ENCODE measurements at places on chromosomes 16 and 17. TPM values are rescaled to one million over a fixed set of nuclear protein-coding genes. Genes with fewer than 3 reads are reported as not detected.

ARL5C gene
- total RNA-seq, result not detected

CCL4 gene
- 0.72 TPM for total RNA-seq

ELMO3 gene
- 1.5 TPM for total RNA-seq

SPECC1 gene
- total RNA-seq, result 58.2 TPM

KIAA0513 gene
- total RNA-seq, result 22.2 TPM

PRDM7 gene
- not detected for total RNA-seq

- no peak for DNase-seq
- H3K4me3 ChIP-seq, result no peak overlapping the region
- H3K27ac ChIP-seq, result no peak overlapping the region
These were observed 3.3 kb downstream of the CDK5R1 start for GRCh38 chr17:32490101-32490482.

DNA sequence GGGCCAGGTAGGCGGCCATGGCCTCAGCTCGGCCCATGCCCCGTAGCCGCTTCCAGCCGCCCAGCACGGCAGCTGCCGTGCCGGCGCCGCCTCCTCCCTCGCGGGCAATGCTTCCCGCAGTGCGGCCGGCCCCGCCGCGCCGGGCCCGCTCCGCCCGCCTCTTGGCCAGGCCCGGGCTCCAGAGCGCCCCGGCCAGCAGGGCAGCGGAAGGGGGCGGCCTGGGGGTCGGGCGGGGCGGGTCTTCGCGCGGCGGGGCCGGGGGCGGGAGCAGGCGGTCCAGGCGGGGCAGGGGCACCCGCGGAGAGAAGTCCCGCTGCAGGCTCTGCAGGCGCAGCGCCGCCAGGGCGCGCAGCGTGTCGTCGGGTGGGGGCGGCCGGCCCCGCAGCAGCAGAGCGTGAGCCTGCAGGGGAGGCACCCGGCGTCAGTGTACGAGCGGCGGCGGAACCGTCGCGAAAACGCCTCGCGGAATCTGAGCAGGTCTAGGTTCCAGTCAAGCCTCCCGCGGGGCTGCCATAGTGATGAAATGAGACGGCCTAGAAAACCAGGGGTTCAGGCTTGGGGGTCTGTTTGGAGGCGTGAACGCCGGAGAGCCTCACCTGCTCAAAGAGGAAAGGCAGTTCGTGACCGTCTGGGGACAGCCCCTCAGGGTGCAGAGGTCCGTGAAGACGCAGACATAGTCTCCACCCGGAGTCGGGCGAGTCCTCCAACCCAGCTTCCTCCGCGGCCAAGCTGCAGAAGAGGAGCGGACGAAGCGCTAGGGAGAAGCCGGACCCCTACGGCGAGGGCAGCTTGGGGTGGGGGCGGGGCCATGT is 6.6 kb downstream of the PLEKHH3 start:
- no peak overlapping the region for H3K4me3 ChIP-seq
- peaks cover 33% of the 10 kb centered on the region for H3K4me1 ChIP-seq
- DNase-seq, result peak; percentile 19
- no peaks in the 10 kb centered on the region for H3K27me3 ChIP-seq
- peak overlapping the region; percentile 69 for H3K27ac ChIP-seq

DNA sequence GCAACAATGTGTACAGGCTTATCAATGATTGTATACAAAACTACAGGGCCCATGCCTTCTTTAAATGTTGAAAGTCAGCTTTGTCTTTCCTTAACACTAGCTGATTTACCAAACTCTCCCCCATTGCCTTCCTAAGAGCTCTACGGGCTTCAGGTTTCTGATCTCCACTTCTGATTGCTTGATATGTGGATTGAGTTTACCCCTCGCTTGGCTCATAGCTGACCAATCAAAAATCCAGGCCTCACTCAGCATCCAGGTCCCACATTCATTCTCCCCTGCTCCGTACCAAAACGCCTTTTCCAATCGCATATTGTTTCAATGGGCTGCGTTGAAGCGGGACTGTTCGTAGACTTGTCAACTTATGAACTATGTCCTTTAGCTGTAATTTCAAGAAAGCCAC is 195.1 kb upstream of the TOX3 start:
- no peak overlapping the region for H3K4me3 ChIP-seq
- no peak for DNase-seq
- no peaks in the 10 kb centered on the region for H3K27me3 ChIP-seq
- no peaks in the 10 kb centered on the region for H3K4me1 ChIP-seq
- no peaks in the 10 kb centered on the region for H3K36me3 ChIP-seq
- no peak overlapping the region for H3K27ac ChIP-seq

- H3K4me1 ChIP-seq, result peaks cover 32% of the 10 kb centered on the region
- H3K27ac ChIP-seq, result peak overlapping the region; percentile 90
- H3K27me3 ChIP-seq, result no peaks in the 10 kb centered on the region
- no peak for DNase-seq
These were observed 204.2 kb downstream of the PRKCA start for GRCh38 chr17:66506641-66507040.

DNA sequence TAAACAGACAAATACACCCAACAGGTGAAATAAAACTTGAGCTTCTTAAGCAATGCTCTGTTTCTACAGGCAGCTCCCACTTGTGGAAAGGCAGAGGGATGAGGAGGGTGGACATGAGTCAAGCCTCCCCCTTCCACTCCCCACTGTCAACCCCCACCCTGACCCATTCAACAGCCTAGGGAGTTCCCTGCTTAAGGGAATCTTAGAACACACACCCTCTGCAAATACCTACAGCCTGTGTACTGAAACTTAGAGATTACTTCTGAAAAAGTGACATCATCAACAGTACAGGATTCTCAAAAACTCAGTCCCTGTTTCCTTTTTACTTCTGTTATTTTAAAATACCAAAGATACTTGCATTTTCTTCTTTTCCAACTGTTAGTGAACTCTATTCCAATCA is 345.4 kb downstream of the SOX9 start:
- no peaks in the 10 kb centered on the region for H3K36me3 ChIP-seq
- no peak for DNase-seq
- no peaks in the 10 kb centered on the region for H3K27me3 ChIP-seq
- H3K4me1 ChIP-seq, result no peaks in the 10 kb centered on the region

- peak overlapping the region; percentile 79 for H3K27ac ChIP-seq
- no peak overlapping the region for H3K4me3 ChIP-seq
- H3K4me1 ChIP-seq, result no peaks in the 10 kb centered on the region
- no peaks in the 10 kb centered on the region for H3K36me3 ChIP-seq
- DNase-seq, result no peak
These were observed 21.8 kb downstream of the FAM20A start for GRCh38 chr17:68579194-68579927.

GRCh38 chr17:20073055-20073979 is 64.2 kb downstream of the SPECC1 start:
- H3K36me3 ChIP-seq, result no peaks in the 10 kb centered on the region
- DNase-seq, result peak; percentile 44
- H3K4me1 ChIP-seq, result no peaks in the 10 kb centered on the region
- no peaks in the 10 kb centered on the region for H3K27me3 ChIP-seq

GRCh38 chr16:58814348-58814801 is 80.3 kb upstream of the GOT2 start:
- peak; percentile 21 for DNase-seq
- no peaks in the 10 kb centered on the region for H3K27me3 ChIP-seq
- no peak overlapping the region for H3K4me3 ChIP-seq
- no peaks in the 10 kb centered on the region for H3K4me1 ChIP-seq
- H3K27ac ChIP-seq, result no peak overlapping the region

DNA sequence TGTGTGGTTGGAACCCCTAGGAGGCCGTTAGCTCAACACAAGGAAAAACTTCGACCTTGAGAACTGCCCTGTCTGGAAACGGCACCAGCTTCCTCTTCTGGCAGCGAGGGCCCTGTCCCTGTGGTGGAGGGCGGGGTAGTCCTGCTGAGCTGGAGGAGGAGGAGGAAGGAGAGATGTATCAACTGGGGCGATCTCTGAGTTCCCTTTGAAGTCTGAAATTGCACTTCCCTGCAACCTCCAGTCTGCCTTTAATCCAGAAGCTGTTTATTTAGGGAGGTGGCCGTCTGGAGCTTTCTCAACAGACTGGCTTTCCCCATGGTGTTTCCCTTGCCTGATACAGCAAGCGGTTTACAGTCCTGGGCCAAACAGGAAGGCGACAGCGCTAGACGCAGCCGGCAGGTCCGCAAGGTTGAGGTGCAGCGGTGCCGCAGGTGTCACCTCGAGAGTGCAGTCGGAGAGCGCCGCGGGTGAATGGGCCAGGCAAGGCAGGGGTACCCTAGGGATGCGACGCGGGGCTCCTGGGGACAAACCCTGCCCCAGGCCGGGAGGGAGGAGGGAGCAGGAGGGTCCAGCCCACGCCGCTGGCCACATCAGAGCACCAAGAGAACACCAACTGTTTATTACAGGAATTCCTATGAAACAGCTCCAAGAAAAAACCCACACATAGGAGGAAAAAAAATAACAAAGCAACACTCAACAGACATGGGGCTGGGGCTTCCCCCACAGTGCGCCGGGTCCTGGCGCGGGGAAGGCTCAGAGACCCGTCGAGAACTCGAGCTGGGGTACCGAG is 11.4 kb upstream of the MRPS23 start:
- DNase-seq, result peak; percentile 94
- H3K36me3 ChIP-seq, result no peaks in the 10 kb centered on the region
- H3K4me1 ChIP-seq, result peaks cover 22% of the 10 kb centered on the region
- H3K4me3 ChIP-seq, result peak overlapping the region; percentile 60
- no peaks in the 10 kb centered on the region for H3K27me3 ChIP-seq
- peak overlapping the region; percentile 95 for H3K27ac ChIP-seq

- H3K36me3 ChIP-seq, result no peaks in the 10 kb centered on the region
- no peak overlapping the region for H3K4me3 ChIP-seq
- H3K27me3 ChIP-seq, result no peaks in the 10 kb centered on the region
- H3K27ac ChIP-seq, result no peak overlapping the region
- no peak for DNase-seq
- H3K4me1 ChIP-seq, result peaks cover 33% of the 10 kb centered on the region
These were observed 206.0 kb upstream of the CHMP6 start for GRCh38 chr17:80785477-80786178.

GRCh38 chr17:82856361-82856760 is 16.5 kb upstream of the ZNF750 start:
- DNase-seq, result no peak
- no peak overlapping the region for H3K4me3 ChIP-seq
- H3K27me3 ChIP-seq, result no peaks in the 10 kb centered on the region
- H3K4me1 ChIP-seq, result peaks cover 15% of the 10 kb centered on the region

- no peak for DNase-seq
- no peaks in the 10 kb centered on the region for H3K27me3 ChIP-seq
- H3K27ac ChIP-seq, result no peak overlapping the region
- no peak overlapping the region for H3K4me3 ChIP-seq
- no peaks in the 10 kb centered on the region for H3K4me1 ChIP-seq
These were observed 1107.3 kb upstream of the EEF2KMT start for GRCh38 chr16:6204945-6205344.

GRCh38 chr16:48535831-48536613 is 74.0 kb downstream of the N4BP1 start:
- H3K36me3 ChIP-seq, result no peaks in the 10 kb centered on the region
- no peak overlapping the region for H3K4me3 ChIP-seq
- peak; percentile 38 for DNase-seq

- no peak overlapping the region for H3K27ac ChIP-seq
- H3K4me3 ChIP-seq, result no peak overlapping the region
- H3K4me1 ChIP-seq, result no peaks in the 10 kb centered on the region
- no peaks in the 10 kb centered on the region for H3K27me3 ChIP-seq
- no peaks in the 10 kb centered on the region for H3K36me3 ChIP-seq
- DNase-seq, result no peak
These were observed 133.1 kb upstream of the ZKSCAN2 start for GRCh38 chr16:25390761-25391160.

- peaks cover 10% of the 10 kb centered on the region for H3K27me3 ChIP-seq
- H3K4me3 ChIP-seq, result no peak overlapping the region
- H3K4me1 ChIP-seq, result peaks cover 34% of the 10 kb centered on the region
These were observed 4.1 kb upstream of the TBX2 start for GRCh38 chr17:61395409-61395982.

DNA sequence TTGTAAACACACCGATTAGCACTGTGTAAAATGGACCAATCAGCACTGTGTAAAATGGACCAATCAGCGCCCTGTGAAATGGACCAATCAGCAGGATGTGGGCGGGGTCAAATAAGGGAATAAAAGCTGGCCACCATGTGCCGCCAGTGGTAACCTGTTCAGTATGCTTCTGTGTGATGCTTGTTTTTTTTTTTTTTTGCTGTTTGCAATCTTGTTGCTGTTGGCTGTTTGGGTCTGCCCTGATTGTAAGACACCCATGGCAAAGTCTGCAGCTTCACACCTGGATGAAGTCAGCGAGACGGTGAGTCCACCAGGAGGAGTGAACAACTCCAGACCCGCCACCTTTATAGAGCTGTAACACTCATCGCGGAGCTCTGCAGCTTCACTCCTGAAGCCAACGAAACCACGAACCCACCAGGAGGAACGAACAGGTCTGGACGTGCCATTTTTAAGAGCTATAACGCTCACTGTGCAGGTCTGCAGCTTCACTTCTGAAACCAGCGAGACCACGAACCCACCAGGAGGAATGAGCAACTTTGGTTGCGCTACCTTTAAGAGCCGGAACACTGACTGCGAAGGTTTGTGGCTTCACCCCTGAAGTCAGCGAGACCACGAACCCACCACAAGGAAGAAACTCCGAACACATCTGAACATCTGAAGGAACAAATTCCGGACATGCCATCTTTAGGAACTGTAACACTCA is 85.0 kb upstream of the MED9 start:
- no peaks in the 10 kb centered on the region for H3K27me3 ChIP-seq
- H3K27ac ChIP-seq, result no peak overlapping the region
- no peak overlapping the region for H3K4me3 ChIP-seq
- DNase-seq, result no peak
- H3K36me3 ChIP-seq, result no peaks in the 10 kb centered on the region
- no peaks in the 10 kb centered on the region for H3K4me1 ChIP-seq

- no peaks in the 10 kb centered on the region for H3K27me3 ChIP-seq
- DNase-seq, result no peak
- no peak overlapping the region for H3K27ac ChIP-seq
- no peak overlapping the region for H3K4me3 ChIP-seq
- H3K36me3 ChIP-seq, result no peaks in the 10 kb centered on the region
These were observed 1.2 kb downstream of the C16orf54 start for GRCh38 chr16:29744541-29745101.

- H3K4me3 ChIP-seq, result no peak overlapping the region
- H3K4me1 ChIP-seq, result peaks cover 13% of the 10 kb centered on the region
- H3K27ac ChIP-seq, result no peak overlapping the region
- peaks cover 60% of the 10 kb centered on the region for H3K36me3 ChIP-seq
These were observed 40.1 kb downstream of the AKAP10 start for GRCh38 chr17:19937522-19937921.
